HL-60 (cell line): ENCODE measurements at places on chromosomes 2 and 18.

- DNase-seq, result peak; percentile 11
Observed at GRCh38 chr2:235555371-235555770, 61.5 kb downstream of the AGAP1 start.

DNA sequence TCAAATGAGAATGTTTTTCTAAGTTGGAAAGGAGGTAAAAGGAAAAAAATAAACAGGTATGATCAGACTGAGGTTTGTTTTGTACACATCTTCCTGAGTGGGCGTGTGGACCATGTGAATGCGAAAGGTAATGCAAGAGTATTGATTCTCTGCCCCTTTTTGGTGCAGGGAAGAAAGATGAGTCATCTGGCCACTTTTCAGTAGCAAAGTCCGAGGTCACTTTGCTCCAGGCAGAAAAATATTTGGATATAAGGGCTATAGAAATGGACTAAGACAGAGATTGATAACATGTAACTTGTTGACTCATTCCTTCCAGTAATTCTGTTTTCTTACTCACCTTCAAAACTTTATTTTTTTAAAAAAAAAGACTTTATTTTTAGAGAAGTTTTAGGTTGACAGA, 130.5 kb downstream of the DSEL start:
- DNase-seq, result no peak

- no peak for DNase-seq
Observed at GRCh38 chr2:31284107-31284506, 50.2 kb downstream of the EHD3 start.

DNA sequence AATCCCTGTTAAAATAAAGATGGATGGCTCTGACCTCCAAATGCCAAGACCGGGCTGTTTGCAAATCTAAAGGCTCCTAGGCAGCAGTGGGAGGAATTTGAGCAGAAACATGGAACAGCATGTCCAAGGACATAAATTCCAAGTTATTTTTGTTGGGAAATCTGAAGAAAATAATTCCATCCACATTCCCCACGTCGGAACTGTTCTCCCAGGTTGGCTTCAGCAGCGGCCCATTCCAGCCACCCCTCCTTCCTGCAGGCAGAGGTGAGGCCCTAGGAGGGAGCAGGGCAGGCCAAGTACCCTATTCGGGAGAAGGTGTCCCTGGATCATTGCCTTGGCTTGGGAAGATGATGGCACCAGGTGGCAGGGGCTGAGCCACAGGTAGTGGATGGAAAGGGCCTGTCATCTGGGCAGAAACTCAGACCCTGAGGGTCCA, 117.1 kb downstream of the CAPN13 start:
- DNase-seq, result no peak

GRCh38 chr2:72678024-72678423, 147.8 kb downstream of the EXOC6B start:
- DNase-seq, result no peak

DNA sequence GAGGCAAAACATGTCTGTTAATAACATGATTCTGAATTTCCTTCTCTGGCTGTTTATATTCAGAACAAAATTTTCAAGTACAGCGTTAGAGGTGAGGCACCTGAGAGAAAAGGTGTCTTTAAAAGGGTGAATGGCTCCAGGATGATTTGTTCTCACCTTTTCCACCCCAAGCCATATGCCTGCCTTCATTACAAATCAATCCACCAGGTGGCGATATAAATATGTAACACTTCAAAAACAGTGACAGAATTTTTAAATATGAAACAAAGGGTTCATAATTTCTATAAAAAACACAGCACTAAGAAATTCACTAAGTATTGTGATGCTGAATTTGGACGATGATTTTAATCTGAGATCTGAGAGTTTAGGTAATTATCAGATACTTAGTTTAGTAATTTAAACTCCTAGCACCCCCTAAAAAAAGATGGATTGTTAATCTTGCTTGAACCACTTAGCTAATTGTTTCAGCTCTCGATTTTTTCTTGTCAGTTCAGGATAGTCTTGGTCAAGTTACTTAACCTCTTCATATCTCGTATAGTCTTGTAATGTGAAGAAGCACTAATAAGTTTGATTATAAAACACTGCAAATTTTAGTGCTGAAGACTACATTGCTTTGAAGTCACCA, 528.8 kb downstream of the CPS1 start:
- no peak for DNase-seq

DNA sequence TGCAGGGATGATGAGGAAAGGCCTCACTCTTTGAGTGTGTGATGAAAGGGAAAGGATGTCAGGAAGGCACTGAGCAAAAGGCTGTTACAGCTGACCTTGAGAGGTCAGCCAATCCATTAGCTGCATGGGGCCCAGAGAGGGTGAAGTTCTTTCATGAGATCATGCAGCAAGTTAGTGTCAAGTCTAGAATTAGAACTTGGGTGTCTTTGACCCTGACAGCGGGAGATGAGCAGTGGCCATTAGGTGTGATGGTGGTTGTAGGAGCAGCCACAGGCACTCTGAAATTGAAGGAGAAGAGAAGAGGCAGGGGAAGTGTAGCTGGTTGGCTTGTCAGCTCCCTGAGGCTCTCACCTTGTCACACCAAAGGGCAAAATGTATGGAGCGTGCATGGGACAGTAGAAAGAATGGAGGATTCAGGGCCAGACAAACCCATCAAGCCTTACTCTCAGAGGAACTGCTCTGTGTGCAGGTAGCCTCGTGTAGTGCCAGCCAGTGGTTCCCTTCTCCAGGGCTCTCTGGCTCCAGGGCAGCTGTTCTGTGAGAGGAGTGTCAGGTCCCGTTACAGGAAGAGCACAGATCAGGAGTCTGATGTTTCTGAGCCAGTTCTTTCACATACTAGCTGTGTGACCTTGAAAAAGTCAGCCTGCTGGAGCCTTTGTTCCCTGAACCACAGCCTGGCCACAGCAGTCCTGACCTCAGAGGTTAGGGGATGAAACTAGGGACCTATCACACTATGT, 35.9 kb downstream of the MAP4K4 start:
- DNase-seq, result no peak

DNA sequence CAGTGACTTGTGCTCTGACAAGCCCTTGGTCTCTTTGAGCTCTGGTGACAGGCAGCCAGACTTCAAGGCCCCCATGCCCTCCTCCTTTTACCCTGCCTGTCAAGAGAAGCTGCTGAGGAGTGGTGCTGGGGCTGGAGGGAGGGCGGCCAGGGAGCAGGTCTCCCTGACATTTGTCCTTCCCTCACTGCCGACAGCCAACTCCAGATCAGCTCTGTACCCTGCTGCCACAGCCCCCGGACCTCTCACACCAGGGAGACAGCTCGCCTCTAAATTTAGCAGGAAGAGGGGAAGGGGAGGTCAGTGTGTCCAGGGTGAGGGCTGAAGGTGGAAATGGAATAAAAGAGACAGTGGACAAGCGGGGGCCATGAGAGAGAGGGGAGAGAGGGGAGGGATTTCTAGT, 155.8 kb downstream of the TDRD15 start:
- no peak for DNase-seq

- peak; percentile 58 for DNase-seq
Observed at GRCh38 chr18:56825878-56826277, 174.7 kb downstream of the WDR7 start.

- no peak for DNase-seq
Observed at GRCh38 chr2:198102856-198103255, 298.5 kb downstream of the PLCL1 start.

- no peak for DNase-seq
Observed at GRCh38 chr18:55346961-55347740, 240.8 kb downstream of the TCF4 start.

- no peak for DNase-seq
Observed at GRCh38 chr18:57797209-57797651, 5.9 kb downstream of the ATP8B1 start.

- DNase-seq, result no peak
Observed at GRCh38 chr18:57518533-57518932, 68.0 kb downstream of the FECH start.

DNA sequence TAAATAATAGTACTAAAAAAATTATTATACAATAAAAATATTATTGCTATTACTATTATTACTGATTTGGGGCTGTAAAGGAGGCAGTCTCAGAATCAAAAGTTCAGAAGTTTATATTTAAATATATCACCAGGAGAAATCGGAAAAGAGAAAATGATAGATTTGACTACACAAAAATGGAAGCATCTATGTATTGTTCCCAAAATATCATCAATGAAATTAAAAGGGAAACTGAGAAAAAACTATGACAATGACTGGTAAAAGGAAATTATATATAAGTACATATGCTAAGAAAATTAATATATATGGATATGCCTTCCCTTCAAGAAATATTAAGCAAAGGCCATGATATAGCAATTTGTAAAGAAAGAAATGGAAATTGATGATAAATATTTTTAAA, 7.7 kb upstream of the TXNDC2 start:
- DNase-seq, result no peak

GRCh38 chr18:7224198-7224597, 6.7 kb upstream of the LRRC30 start:
- no peak for DNase-seq

DNA sequence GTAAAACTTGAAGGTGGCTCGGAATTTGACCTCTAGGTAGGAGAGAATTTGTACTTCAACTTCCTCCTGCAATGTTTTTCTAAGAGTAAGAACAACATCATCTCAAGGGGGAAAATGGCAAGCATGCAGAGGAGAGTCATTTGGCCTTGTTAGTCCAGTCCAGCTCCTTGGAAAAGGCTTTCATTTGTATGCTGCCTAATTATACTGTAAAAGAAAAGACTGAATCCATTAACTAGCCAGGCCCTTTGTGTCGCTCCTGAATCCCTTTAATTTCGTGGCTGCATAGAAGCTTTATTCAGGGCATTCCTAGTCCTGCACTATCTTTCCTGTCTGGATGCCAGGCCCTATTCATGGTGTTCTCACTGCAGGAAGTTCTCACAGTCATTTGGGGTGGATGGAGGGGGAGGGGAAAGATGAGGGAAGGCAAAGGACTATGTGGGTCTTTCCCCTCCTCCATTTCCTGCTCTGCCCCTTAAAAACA, 36.0 kb downstream of the PHLPP1 start:
- no peak for DNase-seq
